ENCODE measurements at places on chromosomes 1 and 21. TPM values are rescaled to one million over a fixed set of nuclear protein-coding genes. Genes with fewer than 3 reads are reported as not detected.
A peak's percentile ranks its signal among the peaks of the same experiment; 100 is the strongest.

DNA sequence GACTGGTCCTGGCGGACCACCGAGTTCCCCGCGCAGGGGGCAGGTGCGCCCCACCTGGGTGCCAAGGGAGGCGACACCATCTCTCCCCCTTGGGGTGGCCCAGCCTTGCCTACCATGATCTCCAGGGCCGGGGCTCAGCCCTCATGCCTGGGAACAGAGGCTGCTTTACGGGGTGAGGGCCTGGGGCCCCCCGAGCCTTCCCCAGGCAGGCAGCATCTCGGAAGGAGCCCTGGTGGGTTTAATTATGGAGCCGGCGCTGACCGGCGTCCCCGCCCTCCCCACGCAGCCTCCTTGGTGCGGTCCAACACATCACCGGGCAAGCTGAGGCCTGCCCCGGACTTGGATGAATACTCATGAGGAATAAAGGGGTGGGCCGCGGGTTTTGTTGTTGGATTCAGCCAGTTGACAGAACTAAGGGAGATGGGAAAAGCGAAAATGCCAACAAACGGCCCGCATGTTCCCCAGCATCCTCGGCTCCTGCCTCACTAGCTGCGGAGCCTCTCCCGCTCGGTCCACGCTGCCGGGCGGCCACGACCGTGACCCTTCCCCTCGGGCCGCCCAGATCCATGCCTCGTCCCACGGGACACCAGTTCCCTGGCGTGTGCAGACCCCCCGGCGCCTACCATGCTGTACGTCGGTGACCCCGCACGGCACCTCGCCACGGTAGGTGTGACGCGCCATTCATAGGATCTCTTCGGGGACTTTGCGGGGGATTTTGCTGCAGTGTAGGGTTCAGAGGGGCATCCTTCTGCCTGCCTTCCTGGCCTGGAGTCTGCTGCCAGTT is 38.2 kb downstream of the TP73 start:
- H3K36me3 ChIP-seq = no peaks in the 10 kb centered on the region
- peaks cover under 1% of the 10 kb centered on the region for H3K4me1 ChIP-seq
- H3K4me3 ChIP-seq = no peak overlapping the region
- H3K27me3 ChIP-seq = no peaks in the 10 kb centered on the region
- no peak for DNase-seq

DNA sequence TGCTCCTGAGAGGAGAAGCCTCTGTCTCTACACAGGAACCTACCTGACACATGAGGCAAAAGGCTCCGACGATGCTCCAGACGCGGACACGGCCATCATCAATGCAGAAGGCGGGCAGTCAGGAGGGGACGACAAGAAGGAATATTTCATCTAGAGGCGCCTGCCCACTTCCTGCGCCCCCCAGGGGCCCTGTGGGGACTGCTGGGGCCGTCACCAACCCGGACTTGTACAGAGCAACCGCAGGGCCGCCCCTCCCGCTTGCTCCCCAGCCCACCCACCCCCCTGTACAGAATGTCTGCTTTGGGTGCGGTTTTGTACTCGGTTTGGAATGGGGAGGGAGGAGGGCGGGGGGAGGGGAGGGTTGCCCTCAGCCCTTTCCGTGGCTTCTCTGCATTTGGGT is 3.9 kb upstream of the ACKR1 start:
- DNase-seq = no peak
- H3K27ac ChIP-seq = no peak overlapping the region
- no peaks in the 10 kb centered on the region for H3K36me3 ChIP-seq
- no peak overlapping the region for H3K4me3 ChIP-seq
- peaks cover 39% of the 10 kb centered on the region for H3K27me3 ChIP-seq

- no peak overlapping the region for H3K4me3 ChIP-seq
- no peak for DNase-seq
- no peaks in the 10 kb centered on the region for H3K4me1 ChIP-seq
Measured at GRCh38 chr1:222285526-222285925, 262.4 kb downstream of the HHIPL2 start.

DNA sequence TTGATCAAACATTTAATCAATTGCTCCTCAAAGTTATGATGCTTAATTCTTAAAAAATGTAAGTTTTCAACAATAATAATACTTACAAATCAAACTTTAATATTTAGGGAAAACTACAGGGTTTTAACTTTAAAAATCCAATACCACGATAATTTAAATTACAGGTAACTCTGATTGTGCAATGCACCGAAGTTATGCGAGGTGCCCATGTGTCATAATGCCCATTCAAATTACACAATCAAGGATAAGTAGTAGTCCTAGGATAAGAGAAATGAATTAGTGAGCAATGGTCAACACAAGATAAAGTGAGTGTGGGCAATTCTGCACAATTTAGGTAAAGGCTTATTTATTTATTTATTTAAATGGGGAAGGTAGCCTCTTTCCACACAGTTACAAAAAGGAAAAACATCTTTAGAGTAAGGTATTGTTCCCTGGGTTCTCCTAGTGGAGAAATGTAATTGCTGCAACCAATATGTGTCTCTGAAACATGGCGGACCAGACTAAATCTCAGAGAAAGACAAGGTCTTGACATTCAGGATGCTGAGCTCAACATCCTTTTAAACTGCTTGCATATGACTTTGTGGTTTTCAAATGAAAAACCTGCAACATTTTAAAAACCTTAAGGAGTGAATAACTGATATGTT is 164.2 kb downstream of the TTLL7 start:
- H3K36me3 ChIP-seq = no peaks in the 10 kb centered on the region
- H3K4me1 ChIP-seq = no peaks in the 10 kb centered on the region
- H3K4me3 ChIP-seq = no peak overlapping the region
- DNase-seq = no peak
- no peak overlapping the region for H3K27ac ChIP-seq
- peaks cover 9% of the 10 kb centered on the region for H3K27me3 ChIP-seq

- no peaks in the 10 kb centered on the region for H3K4me1 ChIP-seq
- no peak overlapping the region for H3K27ac ChIP-seq
- H3K4me3 ChIP-seq = no peak overlapping the region
Measured at GRCh38 chr1:62926681-62927252, 142.8 kb downstream of the ATG4C start.

DNA sequence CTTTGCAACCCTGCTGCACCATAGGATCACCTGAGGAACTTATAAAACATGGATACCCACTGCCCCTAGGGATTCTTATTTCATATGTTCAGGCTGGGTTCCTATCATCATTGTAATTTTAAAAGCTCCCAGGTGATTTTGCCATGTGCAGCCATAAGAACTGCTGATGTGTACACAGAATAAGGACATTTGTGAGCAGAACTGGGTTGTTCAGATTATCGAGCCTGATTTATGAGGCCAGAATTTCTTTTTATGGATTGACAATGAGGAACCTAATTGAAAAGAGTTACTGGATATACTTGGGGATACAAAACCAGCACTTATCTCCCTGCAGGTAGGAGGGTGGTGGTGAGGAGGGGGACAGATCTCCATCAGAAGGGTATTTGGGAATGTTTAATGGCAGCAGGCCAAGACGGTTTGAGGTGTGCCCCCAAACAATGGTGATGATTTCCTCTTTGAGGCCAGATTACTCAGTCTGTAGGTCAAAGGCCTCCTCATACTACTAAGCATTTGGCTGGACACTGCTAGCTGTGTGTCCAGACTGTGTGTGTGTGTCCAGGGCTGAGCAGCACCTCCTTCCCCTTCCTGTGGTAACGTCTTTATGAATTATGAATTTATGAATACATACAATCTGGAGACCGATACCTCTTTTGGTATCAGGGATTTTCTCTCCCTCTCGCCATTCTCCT is 18.9 kb downstream of the NOS1AP start:
- H3K4me1 ChIP-seq = no peaks in the 10 kb centered on the region
- DNase-seq = no peak
- no peak overlapping the region for H3K4me3 ChIP-seq
- no peaks in the 10 kb centered on the region for H3K36me3 ChIP-seq
- no peak overlapping the region for H3K27ac ChIP-seq

DNA sequence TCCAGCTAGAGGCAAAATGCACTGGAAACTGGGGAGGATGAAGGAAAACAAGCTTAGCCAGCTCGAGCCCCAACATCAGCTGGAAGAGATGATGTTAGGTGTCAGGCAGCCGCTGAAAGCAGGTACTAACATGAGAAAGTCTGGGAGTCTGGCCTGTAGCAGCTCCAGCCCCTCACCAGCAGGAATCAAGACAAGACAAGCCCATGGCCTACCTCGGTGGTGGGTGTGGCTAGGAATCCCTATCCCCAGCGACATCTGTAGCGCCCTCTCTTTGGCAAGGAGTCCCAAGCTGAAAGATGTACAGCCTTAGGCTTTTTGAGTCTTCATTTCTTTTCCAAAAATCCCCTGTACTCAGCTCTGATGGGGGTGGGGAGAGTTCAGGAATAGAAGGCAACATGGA is 2.6 kb downstream of the DLGAP3 start:
- peaks cover 5% of the 10 kb centered on the region for H3K4me1 ChIP-seq
- no peak overlapping the region for H3K27ac ChIP-seq
- no peak for DNase-seq

DNA sequence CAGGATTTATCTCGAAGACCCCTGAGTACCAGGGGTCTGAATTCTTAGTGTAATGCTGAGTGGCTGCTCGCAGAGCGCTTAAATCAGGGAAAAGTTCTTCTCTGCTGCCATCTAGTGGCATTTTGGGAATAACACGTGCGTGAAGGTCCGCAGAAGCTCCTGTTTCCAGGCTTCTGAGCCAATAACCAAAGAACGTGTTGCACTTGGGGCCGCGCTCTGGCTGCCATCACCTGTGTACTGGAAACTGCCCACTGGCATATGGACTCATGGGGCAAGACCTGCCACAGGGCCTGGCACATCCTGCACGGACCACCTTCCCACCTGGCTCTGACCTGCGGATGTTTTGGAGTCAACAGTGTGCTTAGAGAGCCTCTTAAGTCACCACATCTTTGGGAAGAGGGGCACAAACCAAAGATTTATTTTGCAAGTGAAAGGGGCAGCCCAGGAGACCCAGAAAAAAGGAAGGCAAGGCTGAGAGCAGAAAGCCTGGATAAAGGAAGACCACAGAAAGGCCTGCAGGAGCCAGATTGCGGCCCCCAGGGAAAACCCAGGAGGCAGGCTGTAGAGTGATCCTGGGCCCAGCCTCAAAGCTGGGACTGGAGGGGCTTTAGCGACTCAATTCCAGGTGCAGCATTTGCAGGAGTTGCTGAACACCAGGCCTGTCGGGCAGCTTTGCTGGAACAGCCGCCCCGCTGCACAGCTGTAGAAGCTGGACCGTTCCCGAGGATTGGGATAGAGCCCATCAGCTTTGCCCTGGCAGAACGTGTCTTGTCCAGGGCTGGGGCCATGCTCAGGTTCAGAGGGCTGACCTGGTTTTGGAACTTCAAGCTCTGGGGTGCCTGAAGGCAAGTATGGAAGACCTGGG is 13.0 kb downstream of the CHIT1 start:
- H3K36me3 ChIP-seq = no peaks in the 10 kb centered on the region
- peaks cover 22% of the 10 kb centered on the region for H3K27me3 ChIP-seq
- H3K4me3 ChIP-seq = no peak overlapping the region
- peak; percentile 77 for DNase-seq
- peaks cover 5% of the 10 kb centered on the region for H3K4me1 ChIP-seq

- no peaks in the 10 kb centered on the region for H3K4me1 ChIP-seq
- DNase-seq = no peak
- H3K27me3 ChIP-seq = peaks cover 3% of the 10 kb centered on the region
- H3K27ac ChIP-seq = no peak overlapping the region
- no peaks in the 10 kb centered on the region for H3K36me3 ChIP-seq
Measured at GRCh38 chr1:62224182-62224581, 29.5 kb downstream of the L1TD1 start.

The RGS13 gene
- 1.1 TPM for total RNA-seq

The CD1E gene
- total RNA-seq = not detected

The TTLL10 gene
- not detected for total RNA-seq

The ADGRB2 gene
- 1.2 TPM for total RNA-seq

The DIRAS3 gene
- not detected for total RNA-seq

The LYSMD1 gene
- total RNA-seq = 5.0 TPM

The CR1 gene
- total RNA-seq = 8.2 TPM

The LCE1F gene
- not detected for total RNA-seq
